Transverse colon (tissue), 4 donors: ENCODE measurements at places on chromosomes 2 and 18. TPM values are rescaled to one million over a fixed set of nuclear protein-coding genes. Genes with fewer than 3 reads are reported as not detected.

EML6 gene
- 4.1 TPM for total RNA-seq

IL36B gene
- total RNA-seq: not detected

HOXD1 gene
- total RNA-seq: 12.9 TPM

TTN gene
- 8.6 TPM for total RNA-seq

C2orf81 gene
- not detected for total RNA-seq

ST6GAL2 gene
- total RNA-seq: 0.16 TPM

TMEM169 gene
- total RNA-seq: 0.41 TPM

KCNIP3 gene
- 2.2 TPM for total RNA-seq

ABHD1 gene
- not detected for total RNA-seq

ATL2 gene
- total RNA-seq: 97.2 TPM

CLEC4F gene
- 0.32 TPM for total RNA-seq

POLR1B gene
- total RNA-seq: 6.0 TPM

DNAH6 gene
- total RNA-seq: 1.00 TPM

SMAD2 gene
- total RNA-seq: 41.5 TPM

PDE1A gene
- 0.75 TPM for total RNA-seq
